Mucosa of descending colon (tissue), 3 donors: ENCODE measurements at places on chromosomes 5 and 9. TPM values are rescaled to one million over a fixed set of nuclear protein-coding genes. Genes with fewer than 3 reads are reported as not detected.

Gene ZNF366
- total RNA-seq, result 0.96 TPM

Gene PCDHB10
- 0.35 TPM for total RNA-seq

Gene UQCRQ
- total RNA-seq, result 727 TPM

Gene TRAF1
- total RNA-seq, result 2.9 TPM

Gene ABITRAM
- total RNA-seq, result 15.2 TPM

Gene OR1B1
- total RNA-seq, result not detected

Gene LCN9
- total RNA-seq, result not detected

Gene TRPM3
- 0.29 TPM for total RNA-seq

Gene DNAJC21
- total RNA-seq, result 40.1 TPM

Gene GPR150
- total RNA-seq, result 0.49 TPM

Gene NFIB
- 62.6 TPM for total RNA-seq

Gene MEGF10
- 4.9 TPM for total RNA-seq

Gene SLCO4C1
- 2.6 TPM for total RNA-seq

Gene ANKRD33B
- total RNA-seq, result 3.3 TPM

Gene TYRP1
- 1.7 TPM for total RNA-seq

Gene PHYKPL
- total RNA-seq, result 331 TPM

Gene CDKN2B-AS1
- total RNA-seq, result 48.3 TPM

Gene GABRB2
- 2.1 TPM for total RNA-seq

Gene SPATA31E1
- not detected for total RNA-seq

Gene TOMM5
- total RNA-seq, result 68.1 TPM

Gene GLDC
- 0.58 TPM for total RNA-seq

Gene GABRP
- total RNA-seq, result not detected

Gene CSNK1A1
- 200 TPM for total RNA-seq

Gene PCDHGC4
- 0.75 TPM for total RNA-seq

Gene LTC4S
- 10.4 TPM for total RNA-seq

Gene ADGRV1
- 4.5 TPM for total RNA-seq

Gene KCNMB1
- 59.1 TPM for total RNA-seq

Gene LVRN
- total RNA-seq, result 1.0 TPM

Gene ACOT12
- not detected for total RNA-seq

Gene NR6A1
- total RNA-seq, result 5.6 TPM

Gene PHYHD1
- total RNA-seq, result 5.2 TPM

Gene SLC34A3
- not detected for total RNA-seq

Gene APBB3
- total RNA-seq, result 32.5 TPM

Gene CAVIN4
- total RNA-seq, result 0.82 TPM

Gene FCN2
- not detected for total RNA-seq

Gene FRMD3
- total RNA-seq, result 12.2 TPM

Gene NIPSNAP3A
- 23.7 TPM for total RNA-seq

Gene ISL1
- 0.54 TPM for total RNA-seq

Gene WDR41
- total RNA-seq, result 33.1 TPM

Gene ZFP37
- total RNA-seq, result 2.7 TPM

Gene PCDHB15
- 0.69 TPM for total RNA-seq

Gene PCDHB12
- total RNA-seq, result 0.52 TPM

Gene DRD1
- total RNA-seq, result 0.09 TPM

Gene SLC27A4
- 36.5 TPM for total RNA-seq

Gene FUT7
- total RNA-seq, result 0.27 TPM

Gene INSL6
- not detected for total RNA-seq

Gene FYB1
- total RNA-seq, result 13.1 TPM

Gene ADAMTSL1
- total RNA-seq, result 10.1 TPM

Gene PCDHGC3
- 12.1 TPM for total RNA-seq

Gene PCDHA4
- 0.93 TPM for total RNA-seq

Gene LCN12
- total RNA-seq, result 10.7 TPM

Gene SPATA9
- total RNA-seq, result 0.39 TPM

Gene TAS2R1
- total RNA-seq, result not detected

Gene TSLP
- 0.14 TPM for total RNA-seq

Gene PCDHA12
- total RNA-seq, result 0.14 TPM

Gene GRIA1
- 0.54 TPM for total RNA-seq
